ENCODE measurements at places on chromosomes 2 and 18.

- DNase-seq: no peak
These were observed 34.0 kb downstream of the TSHZ1 start for GRCh38 chr18:75244351-75245313.

GRCh38 chr2:157830266-157830665, 45.9 kb downstream of the ACVR1 start:
- no peak for DNase-seq

DNA sequence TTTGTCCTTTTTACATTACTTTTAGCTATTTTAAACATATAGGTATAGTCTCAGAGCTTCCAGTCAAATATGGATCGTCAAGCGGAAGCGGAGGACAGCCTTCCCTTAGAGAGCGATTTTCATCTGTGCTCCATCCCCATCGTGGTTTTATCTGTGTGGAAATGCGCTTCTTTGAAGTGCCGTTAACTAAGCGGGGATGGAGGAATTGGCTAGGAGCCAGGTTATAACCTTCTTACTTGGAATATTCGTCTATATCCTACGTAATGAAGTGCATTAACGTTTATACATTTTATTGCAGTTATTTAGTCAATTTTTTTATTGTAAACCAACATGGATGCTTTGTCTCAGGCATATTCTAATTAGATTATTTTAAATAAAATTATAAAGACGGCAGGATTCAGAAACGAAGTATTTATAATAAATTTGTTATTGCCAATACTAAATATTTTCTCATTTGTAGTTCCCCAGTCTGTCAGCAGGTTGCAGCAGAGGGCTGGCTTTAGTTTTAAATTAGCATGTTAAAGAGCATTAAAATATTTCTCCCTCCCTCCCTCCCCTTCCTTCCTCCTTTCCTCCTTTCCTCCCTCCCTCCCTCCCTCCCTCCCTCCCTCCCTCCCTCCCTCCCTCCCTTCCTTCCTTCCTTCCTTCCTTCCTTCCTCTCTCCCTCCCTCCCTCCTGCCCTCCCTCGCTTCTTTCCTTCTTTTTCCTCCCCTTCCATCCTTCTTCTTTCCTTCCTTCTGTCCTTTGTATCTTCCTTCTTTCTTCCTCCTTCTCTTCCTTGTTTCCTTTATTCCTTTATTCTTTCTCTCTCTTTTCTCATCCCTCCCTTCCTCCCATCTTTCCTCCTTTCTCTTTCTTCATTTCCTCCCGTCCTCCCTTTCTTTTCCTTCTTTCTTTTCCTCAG, 80.6 kb upstream of the DOCK10 start:
- no peak for DNase-seq

GRCh38 chr2:230234122-230234722, 8.7 kb downstream of the SP140 start:
- DNase-seq: no peak

DNA sequence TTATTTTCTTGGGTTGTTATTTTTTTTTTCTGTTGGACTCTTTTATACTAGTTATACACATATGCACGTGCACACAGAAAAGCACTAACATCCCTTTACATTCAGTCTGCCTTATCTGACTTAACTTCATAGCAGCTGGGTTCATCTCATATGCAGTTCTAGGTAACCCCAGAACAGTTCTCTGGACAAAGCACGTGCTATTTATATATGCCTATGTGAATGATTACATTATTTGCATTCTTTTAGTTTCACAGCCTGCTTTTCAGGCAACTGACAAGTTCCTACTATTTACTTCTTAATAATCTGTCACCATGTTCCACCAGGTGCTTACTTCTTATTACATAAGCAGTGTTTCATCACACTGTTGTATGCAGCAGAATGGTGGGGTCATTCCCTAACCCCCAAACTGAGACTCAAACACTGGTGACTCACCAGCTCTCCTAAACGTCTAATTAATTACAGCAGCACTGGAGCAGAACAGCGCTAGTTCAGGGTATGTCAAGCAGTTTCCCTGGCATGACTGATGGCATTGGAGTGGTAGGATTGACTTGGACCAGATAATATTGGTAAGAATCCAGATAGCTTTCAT, 372.8 kb downstream of the CLIP4 start:
- no peak for DNase-seq

DNA sequence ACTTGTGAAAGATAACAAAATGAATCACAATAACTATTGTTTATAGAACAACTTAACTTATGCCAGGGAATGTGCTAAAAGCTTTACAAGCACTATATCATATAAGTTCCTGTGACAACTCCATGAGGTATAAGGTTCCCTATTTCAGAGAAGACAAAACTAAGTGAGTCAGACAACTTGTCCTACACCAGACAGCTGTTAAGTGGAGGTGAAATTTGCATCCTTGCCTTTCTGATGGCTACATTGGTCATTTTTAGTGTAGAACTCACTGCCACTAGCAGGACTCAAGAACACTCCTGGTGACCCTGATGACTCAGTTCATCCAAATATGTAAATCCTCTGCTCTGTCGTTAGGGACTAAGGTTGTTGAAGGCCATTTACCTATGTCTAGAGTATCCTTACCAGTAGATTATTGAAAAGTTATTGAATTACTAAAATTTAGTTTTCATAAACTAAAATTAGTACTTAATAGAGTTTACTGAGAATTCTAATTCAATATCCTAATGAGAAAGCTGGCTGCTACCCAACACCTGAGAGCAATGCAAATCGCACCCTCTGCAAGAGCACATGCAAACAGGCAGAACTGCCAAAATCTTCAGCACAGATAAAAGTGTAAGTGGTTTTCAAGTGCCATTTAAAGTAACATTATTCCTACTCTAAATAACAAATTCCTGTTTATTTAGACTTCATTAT, 636.2 kb downstream of the NRXN1 start:
- DNase-seq: no peak

- DNase-seq: no peak
These were observed 5.6 kb upstream of the CHMP1B start for GRCh38 chr18:11845654-11846053.

DNA sequence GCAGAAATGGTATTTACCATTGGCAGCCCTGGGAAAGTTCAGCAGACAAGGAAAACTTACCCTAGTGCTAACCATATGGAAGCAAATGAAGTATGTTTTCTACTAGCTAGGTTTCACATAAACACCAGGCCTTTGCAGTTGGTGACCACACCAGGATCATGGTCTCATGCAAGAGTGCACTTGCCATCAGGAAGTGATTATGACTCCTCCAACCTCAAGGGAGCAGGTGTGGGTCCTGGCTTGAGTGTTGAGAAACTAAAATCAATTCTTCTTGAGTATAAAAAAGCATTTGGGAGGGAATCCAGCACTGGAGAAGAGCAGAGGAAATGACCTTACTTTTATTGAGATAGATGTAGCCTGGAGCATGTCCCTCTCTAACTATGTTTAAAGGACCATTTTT, 56.8 kb upstream of the SPAG16 start:
- no peak for DNase-seq

- DNase-seq: no peak
These were observed 1.6 kb downstream of the LRATD1 start for GRCh38 chr2:14634182-14634488.

DNA sequence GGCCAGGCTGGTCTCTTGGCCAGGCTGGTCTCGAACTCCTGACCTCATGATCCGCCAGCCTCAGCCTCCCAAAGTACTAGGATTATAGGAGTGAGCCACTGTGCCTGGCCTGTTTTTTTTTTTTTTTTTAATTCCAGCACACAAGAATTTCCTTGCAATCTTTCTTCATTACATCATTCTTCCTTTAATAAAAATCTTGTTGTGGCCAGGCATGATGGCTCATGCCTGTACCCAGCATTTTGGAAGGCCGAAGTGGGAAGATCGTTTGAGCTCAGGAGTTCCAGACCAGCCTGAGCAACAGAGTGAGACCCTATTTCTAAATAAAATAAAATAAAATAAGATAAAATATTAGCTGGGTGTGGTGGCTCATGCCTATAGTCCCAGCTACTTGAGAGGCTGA, 21.4 kb upstream of the PLEKHM3 start:
- no peak for DNase-seq

- no peak for DNase-seq
These were observed 164.5 kb downstream of the PTH2R start for GRCh38 chr2:208570851-208571763.

All from left hindlimb (tissue), 1 donor.